CD4-positive, alpha-beta T cell treated with Interleukin-17A for 1 hour (primary cell): ENCODE measurements at places on chromosomes 11 and 22.

GRCh38 chr11:13462311-13462900 is 616 bp downstream of the BTBD10 start:
- DNase-seq = peak; percentile 57

- peak; percentile 38 for DNase-seq
Measured at GRCh38 chr11:64285885-64286800, 495 bp downstream of the GPR137 start.

- no peak for DNase-seq
Measured at GRCh38 chr22:28808716-28809355, 8.5 kb upstream of the XBP1 start.

GRCh38 chr11:117097014-117097388 is 1.2 kb downstream of the SIK3 start:
- DNase-seq = no peak

- no peak for DNase-seq
Measured at GRCh38 chr22:19537941-19538488, 13.8 kb upstream of the CLDN5 start.

GRCh38 chr11:69480547-69481392 is 693 bp upstream of the LINC01488 start:
- DNase-seq = no peak

DNA sequence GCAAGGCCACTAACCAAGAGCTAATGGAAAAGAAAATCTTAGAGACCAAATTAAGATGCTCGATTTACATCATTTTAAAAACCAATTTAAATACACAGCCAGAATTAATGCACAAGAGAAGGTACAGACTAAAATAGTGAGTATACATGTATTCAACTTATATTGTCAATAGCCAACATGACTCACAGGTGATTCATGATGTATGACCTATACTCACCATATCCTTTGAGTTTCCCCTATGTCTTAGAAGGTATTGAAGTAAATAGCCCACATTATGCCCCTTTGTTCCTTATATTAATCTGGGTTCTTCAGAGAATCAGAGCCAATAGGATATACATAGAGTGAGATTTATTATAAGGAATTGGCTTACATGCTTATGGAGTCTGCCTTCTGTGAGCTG is 97.5 kb upstream of the ANO3 start:
- DNase-seq = no peak

DNA sequence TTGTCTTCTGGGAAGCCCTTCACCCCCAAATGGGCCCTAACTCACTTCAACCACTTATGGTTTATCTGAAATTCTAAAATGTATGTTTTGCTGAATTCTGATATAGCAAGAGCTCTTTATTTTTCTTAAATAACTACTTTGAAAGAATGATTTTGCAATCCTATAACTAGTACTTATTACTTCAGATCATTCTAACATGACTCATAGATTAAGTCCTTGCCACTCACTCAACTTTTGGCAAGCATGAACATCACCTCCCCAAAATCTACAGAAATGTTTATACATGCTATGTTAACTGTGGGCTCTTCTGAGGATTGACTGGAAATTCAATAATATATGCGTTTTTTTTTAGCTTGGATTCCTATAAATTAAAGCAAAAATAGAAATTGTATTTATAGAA is 367.4 kb upstream of the FAT3 start:
- DNase-seq = no peak

- DNase-seq = no peak
Measured at GRCh38 chr22:47039356-47039755, 276.9 kb downstream of the TBC1D22A start.

- DNase-seq = no peak
Measured at GRCh38 chr11:41613326-41613725, 153.9 kb upstream of the LRRC4C start.
